Osteocyte (in vitro differentiated cells): ENCODE measurements at places on chromosomes 3 and 15.

GRCh38 chr3:178275311-178275710, 260.9 kb upstream of the KCNMB2 start:
- DNase-seq: no peak

DNA sequence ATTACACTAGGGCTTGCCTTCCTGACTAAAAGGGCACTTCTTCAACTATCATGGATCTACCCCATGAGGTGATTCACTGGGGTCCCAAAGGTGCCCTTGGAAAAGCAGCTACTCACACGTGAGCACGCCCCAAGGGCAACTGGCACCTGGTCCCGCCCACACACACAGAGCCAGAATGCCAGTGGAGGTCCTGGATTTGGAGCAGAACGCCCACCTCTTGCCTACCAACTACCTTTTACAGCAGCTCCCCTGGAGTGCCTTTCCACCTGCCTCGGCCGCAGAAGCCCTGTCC, 1.8 kb upstream of the CTDSPL start:
- no peak for DNase-seq

DNA sequence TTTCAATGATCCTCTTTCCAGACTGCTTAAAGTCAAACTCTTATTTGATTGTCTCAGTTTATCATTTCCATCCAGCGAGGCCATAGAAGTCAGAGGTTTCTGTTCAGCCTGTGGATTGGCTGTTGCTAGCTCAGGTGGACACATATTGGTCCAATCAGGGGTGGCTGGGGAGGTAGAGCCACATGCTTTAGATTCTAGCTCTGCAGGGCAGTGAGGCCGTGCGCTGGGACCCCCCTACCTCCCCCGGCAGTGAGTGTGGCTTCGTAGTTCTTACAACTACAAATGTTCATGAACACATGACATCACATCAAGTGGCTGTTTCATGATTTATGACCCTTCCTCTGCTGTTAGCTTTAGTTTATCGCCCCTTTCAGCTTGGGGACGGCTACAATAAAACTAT, 18.0 kb downstream of the APOD start:
- no peak for DNase-seq

DNA sequence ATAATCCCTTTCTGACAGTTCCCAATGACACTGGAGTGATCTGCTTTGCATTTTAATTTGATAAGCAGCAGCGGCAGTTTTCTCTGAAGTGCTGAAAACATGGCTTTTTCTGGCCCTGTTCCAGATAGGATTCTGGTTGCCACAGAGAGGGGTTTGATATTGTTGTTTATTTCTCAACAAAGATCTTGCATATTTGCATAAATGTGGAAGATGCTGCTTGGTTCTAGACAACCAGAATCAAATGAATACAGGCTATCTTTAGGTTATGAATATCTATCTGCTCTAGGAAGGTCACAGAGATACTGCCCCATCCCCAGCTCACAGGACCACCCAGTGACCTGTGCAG, 137.1 kb downstream of the ZNF609 start:
- no peak for DNase-seq

DNA sequence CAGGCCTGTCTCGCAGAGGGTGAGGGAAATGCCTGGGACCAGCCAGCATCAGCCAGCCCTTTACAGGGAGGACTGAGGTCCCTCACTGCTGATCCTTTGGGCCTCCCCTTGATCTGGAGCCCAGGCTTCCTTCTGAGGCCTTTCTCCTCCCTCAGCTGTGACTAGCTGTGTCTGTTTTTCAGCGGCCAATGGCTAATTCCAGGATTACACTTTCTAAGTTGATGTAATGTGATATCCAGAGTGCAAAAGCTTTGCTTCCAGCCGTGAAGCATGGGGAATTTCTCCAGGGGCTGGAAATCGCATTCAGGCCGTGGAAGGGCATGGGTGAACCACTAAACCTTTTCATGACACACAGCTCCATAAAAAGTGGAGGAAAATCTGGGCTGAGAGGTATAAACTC, 157.6 kb downstream of the SHQ1 start:
- no peak for DNase-seq

DNA sequence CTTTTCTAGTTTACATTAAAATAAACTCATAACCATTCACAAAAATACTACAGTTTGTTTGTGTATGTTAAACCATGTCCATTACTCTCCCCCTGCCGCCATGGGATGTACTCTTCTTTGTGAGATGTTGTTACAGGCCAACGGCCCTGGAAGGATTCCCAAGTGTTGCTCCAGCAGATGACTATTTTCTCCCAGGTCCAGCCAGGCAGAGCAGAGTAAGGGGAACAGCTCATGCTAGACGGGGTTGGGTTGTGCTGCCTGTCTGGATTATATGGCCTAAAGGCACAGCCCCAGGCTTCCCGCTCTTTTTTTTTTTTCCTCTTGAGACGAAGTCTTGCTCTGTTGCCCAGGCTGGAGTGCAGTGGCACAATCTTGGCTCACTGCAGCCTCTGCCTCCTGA, 24.5 kb upstream of the SLCO2A1 start:
- no peak for DNase-seq

- DNase-seq: no peak
Measured at GRCh38 chr3:6228958-6229683, 631.8 kb upstream of the GRM7 start.

DNA sequence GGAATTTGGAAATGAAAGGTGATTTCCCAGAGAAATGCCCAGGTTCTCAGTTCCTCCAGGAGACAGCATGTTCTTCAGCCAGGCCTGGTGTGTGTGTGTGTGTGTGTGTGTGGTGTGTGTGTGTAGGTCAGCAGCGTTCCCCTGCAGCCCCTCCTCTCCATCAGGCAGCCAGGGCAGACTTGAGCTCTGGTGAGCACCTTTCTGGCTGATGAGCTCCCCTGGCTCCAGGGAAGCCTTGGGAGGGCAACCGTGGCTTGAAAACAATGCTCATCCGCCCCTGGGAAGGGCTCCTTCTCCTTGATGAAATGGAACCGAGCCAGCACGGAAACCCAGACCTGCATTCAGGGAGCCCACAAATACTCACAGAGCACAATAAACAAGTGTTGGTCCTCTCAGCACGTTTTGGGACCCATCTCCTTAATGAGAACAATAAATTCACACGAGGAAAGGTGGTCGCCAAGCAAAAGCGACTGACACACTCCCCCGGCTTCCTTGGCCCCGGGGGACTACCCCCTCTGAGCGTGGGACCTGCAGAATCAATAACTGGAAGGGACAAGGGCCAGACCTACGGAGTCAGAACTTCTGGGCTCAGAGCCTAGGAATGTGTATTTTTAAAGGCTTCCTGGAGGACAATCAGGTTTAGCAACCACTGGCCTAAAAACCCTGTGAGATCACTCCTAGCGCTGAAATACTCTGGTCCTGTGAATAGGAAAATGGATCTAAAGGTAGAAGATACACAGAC, 38.6 kb upstream of the HES1 start:
- no peak for DNase-seq

DNA sequence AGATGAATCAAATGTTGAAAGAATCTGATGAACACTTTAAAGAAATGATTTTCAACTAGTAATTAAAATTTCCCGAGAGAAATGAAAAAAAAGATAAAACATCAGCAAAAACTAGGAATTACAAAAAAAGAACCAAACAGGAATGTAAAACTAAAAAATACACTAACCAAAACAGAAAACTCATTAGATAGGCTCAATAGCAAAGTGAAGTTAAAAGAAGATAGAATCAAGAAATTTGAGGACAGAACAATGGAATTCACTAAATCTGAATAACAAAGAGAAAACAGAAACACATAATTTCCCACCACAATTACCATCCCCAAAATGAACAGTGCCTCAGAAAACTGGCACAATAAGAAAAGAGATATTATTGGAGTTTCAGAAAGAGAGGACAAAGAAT, 290.1 kb upstream of the CNTN4 start:
- DNase-seq: no peak

- DNase-seq: no peak
Measured at GRCh38 chr3:155553780-155554179, 191.1 kb downstream of the PLCH1 start.

GRCh38 chr15:86044981-86045380, 34.7 kb upstream of the AGBL1 start:
- no peak for DNase-seq

DNA sequence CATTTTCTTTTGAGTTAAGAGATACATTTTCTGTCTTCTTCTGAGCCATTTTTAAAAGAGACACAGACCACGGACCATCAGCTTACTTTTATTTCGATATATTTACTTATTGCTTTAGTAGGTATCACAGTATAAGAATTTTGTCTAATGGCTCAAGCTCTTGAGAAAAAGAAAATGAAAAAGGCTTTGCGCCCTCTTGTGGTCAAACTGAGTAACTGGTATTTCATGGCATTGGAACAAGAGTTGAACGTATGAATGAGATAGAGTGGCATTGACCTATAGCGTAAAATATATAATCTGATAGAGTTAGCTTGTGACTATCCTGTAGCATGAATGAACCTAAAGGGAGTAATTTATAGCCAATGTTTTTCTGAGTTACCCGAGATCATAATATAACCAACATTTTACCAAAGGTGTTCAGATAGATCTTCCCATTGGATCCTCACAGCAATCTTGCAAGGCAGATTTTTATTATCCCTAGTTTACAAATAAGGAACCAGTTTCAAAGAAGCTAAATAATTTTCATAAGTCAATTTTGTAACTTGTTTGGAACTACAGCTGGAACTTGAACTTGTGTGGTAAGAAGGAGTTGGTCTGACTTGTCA, 154.6 kb downstream of the POLR2M start:
- no peak for DNase-seq

- no peak for DNase-seq
Measured at GRCh38 chr15:56678571-56678970, 54.7 kb downstream of the ZNF280D start.

DNA sequence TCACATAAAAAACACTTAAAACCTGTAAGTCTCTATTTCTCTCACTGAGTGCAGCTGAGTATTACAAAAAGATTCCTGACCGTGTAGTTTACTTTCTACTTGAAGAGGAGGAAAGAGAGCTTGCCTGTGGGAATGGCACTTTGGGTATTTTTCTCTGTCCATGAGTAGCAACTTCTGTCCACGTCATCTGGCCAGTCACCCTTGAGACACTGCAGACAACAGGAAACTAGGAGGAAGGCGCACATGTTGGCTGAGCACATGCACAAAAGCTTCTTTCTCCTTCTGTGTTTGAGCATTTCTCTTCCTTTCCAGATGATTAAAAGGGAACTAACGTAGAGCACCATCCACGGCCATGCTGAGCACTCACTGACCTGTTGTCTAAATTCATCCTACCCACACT, 19.7 kb downstream of the STARD5 start:
- DNase-seq: no peak

GRCh38 chr3:18562364-18563154, 137.4 kb upstream of the SATB1 start:
- DNase-seq: no peak

DNA sequence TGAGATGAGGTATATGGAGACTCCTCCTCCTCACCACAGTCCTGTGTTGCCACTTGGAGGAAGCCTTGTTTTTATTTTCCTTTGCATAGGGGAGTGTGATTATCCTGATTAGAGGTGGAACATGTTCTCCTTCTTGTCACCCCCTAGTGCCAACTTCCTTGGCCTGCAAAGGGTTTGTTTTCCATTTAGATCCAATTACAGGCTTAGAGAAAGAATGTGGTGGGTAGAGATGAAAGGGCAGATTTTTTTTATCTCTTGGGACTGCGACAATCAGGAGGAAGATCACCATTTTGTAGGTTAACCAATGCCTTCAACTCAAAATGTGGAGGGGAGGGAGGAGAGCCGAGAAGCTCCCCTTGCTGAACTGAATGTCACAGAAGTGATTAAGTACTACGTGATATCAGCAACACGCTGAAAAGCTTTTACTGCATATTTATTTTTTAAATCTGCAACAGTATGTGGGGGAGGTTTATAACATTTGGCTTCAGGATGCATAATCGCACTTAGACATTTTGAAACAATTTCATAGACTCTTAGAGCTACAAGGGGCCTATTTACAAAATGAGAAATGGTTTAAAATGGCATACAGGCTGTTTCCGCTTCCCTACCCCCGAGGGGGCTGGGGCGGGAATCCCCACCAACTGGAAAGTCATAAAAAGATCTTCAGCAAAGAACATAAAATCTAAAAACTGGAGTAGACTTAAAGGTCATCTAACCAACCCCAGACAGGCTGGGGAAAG, 2.4 kb downstream of the LMCD1 start:
- DNase-seq: no peak

GRCh38 chr3:42673082-42673481, 12.3 kb upstream of the KLHL40 start:
- DNase-seq: no peak

DNA sequence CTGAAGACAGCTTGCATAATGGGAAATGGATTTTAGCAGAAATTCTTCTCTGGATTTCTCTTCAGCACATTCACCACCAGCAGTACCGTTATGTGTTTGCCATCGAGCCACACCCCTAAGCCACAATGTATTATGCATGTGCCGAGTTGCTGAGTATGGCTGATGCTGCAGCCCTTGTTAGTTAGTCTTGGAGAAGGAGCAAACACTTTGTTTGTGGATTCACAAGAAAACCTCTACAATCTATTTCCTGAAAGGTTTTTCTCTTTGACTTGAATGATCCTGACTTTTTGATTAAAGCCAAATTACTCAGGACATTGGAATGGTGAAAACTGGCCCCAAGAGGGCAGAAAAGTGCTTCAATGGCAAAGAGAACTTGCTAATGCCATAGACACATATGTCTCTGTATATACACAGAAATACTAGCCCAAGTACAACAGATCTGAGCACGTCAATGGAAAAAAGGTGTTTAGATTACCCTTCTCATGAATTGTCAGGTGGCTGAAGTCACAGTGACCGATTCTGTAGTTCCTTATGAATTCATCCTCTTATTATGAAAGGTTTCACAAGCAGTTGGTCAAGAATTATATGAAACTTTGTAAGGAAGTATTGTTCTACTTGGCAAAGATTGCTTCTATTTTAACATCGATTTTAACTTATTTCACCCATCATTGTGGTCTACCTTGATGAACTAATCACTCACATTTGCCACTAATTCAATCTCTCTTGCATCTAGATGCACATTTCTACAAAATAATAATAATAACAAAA, 103.0 kb downstream of the P3H2 start:
- DNase-seq: no peak

DNA sequence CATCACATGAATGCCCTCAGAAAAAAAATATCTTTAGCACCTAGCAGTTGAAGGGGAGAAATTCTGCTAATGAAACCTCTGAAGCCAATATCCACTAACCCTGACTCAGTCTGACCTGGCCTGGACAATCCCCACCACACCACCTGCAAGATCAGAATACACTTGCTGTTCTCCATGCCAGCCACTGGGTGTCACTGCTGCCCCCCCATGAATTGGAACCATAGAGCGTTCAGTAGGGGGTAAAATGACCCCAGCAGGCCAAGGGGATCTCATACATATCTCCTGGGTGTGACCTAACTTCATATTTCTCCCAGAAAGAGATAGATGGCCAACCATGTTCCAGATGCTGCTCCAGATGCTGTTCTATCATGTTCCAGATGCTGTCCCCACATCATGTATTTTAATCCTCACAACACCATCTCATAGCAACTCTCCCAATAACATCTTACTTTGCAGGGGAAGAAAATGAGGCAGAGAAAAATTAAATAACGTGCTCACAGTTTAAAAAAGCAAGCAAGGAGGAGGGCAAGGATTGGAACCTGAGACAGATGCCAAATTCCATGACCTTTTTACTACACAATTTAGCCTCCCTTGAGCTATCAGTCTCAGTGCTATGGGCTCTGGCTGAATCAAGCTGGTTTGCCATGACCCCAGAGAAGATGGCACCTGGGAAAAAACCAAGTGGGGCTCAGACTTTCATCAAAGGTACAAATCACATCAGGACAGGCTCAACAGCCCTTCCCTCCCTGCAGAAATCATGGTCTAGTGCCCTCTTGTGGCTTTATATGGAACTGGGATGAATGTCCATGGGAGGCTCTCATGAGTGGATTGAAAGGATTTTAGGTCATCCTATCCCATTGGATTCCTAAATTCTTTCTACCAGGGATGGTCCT, 12.4 kb downstream of the NTRK3 start:
- no peak for DNase-seq
